ENCODE measurements at places on chromosomes 11 and 22.
A peak's percentile ranks its signal among the peaks of the same experiment; 100 is the strongest.

DNA sequence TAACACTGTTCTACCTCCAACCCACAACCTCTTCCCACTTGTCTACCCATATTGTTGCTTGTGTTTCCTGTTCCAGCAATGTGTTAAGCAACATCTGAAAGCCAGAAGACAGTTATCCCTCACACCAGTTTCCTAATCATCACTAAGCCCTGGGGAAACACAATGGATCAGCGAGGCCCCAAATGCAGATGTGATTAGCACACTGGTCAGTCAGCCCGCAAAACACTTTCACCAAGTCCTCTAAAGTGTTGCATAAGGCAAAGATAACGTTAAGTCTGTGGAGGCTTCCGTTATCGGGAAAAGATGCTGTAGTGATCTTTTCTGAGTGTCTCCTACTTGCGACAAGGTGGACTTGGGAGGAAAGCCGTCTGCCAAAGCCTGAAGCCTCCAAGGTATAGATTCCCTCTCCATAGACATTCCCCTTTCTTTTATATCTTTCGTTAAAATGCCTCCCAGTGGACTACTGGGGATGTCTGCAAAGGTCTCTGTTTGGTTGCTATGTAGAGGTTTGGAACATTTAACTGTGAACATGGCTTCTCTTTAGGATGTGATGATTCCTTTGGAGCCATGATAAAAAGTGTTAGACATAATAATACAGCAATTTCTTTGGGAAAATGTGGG, at the start of gene MS4A3:
Gene MS4A3 (plus strand): TSS at position 317 of the 621 bp plus-strand sequence. CDS start 4,496 bp downstream, outside the sequence.
- DNase-seq: peak; percentile 99

DNA sequence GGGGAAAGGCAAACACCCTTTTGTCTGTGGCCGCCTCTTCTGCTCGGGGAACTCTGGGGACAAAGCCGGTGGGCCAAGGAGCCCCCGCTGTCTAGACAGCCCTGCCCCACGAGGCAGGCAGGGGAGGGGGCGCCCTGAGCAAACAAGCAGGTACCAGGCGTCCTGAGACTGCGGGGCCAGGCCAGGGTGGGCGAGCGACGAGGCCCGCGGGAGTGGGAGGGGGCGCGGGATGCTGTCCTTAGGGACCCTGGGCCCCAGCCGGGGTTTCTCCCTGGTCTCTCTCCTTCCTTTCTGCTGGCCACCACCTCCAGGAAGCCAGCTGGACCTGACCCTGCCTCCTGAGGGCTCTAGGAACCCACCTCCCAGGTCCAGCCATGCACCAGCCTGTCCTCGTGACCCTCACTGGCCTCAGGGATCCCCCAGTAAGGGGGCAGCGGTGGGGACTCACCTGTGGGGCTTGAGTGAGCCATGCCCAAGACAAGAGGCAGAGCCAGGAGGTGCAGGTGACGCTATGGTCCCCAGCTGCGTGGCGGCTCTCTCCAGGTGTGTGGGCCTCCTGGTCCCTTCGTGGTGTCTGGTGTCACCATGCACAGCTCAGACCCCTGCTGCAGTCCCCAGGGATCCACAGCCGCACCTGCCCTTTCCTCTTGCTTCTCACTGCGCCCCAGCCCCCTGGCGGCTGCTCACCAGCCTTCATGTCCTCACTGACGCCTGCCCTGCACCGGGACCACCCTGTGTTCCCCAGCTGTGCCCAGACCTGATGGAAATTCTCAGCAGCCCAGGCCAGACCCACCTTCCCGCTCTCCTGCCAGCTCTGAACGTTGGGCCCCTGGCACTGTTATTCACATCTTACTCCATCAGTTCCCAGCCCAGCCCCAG, 26.5 kb upstream of the MUC5AC start:
- DNase-seq: no peak

GRCh38 chr11:86918973-86919372, 36.2 kb downstream of the FZD4 start:
- no peak for DNase-seq

- no peak for DNase-seq
Observed at GRCh38 chr11:47399860-47400767, 8.3 kb upstream of the SLC39A13 start.

DNA sequence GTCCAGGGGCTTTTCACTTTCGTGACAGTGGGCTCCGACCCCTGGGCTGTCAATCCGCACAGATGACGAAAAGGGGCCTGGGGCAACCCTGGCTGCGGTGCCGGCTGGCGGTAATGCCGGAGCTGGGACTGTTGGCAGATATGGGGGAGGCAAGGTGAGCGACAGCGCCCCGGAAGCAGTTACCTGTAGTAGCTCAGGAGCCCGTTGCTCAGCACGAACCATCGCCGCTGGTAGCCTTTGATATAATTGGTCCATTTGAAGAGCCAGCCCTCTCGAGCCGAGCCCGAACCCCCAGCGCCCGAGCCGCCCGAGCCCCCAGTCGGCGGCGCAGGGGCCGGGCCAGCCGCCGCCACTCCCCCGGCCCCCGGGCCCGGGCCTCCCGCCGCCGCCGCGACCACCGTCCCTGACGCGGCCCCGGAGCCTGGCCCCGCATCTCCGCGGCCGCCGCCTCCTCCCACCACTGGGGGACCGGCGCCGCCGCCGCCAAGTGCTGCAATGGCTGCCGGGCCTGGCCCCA, 396 bp downstream of the OSBP start:
- no peak for DNase-seq

GRCh38 chr11:2091786-2092463, 47.3 kb downstream of the IGF2 start:
- DNase-seq: no peak

DNA sequence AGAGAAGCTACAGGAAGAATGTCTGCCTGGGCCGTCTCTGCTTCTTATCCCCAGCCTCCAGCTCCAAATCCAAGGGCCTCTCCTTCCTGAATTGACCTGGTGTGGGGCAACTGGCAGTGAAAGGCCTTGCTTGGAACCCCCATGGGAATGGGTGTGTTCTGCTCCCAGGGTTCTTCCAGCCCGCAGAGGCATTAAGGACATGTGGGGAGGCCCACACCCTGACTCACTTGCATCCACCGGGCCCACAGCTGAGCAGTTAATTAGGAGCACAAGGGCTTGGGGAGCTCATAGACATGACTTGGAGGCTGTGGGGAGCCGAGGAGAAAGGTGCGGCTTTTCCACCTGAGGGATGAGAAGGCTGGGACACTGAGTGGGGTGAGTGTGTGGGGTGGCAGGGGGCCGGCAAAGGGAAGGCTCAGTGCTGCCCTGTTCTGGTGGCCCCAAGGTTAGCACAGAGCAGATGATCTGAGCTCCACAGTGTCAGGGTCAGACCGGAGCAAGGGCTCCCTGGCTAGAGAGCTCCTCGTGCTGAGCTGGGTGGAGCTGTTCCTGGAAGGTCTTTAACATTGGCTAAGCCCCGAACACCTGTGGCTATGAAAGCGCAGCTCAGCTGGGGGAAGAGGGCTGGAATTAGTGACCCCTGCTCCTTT, 64.5 kb upstream of the NECTIN1 start:
- no peak for DNase-seq

DNA sequence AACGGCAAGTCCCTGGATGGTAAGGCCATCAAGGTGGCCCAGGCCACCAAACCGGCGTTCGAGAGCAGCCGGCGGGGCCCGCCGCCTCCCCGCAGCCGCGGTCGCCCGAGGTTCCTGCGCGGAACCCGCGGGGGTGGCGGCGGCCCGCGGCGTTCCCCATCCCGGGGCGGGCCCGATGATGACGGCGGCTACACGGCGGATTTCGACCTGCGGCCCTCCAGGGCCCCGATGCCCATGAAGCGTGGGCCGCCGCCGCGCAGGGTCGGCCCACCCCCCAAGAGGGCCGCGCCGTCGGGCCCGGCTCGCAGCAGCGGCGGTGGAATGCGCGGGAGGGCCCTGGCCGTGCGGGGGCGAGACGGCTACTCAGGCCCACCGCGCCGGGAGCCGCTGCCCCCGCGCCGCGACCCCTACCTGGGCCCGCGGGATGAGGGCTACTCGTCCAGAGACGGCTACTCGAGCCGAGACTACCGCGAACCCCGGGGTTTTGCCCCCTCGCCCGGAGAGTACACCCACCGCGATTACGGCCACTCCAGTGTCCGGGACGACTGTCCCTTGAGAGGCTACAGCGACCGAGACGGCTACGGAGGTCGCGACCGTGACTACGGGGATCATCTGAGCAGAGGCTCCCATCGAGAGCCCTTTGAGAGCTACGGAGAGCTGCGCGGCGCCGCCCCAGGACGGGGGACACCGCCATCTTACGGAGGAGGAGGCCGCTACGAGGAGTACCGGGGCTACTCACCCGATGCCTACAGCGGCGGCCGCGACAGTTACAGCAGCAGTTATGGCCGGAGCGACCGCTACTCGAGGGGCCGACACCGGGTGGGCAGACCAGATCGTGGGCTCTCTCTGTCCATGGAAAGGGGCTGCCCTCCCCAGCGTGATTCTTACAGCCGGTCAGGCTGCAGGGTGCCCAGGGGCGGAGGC, 792 bp downstream of the RBMXL2 start:
- no peak for DNase-seq

DNA sequence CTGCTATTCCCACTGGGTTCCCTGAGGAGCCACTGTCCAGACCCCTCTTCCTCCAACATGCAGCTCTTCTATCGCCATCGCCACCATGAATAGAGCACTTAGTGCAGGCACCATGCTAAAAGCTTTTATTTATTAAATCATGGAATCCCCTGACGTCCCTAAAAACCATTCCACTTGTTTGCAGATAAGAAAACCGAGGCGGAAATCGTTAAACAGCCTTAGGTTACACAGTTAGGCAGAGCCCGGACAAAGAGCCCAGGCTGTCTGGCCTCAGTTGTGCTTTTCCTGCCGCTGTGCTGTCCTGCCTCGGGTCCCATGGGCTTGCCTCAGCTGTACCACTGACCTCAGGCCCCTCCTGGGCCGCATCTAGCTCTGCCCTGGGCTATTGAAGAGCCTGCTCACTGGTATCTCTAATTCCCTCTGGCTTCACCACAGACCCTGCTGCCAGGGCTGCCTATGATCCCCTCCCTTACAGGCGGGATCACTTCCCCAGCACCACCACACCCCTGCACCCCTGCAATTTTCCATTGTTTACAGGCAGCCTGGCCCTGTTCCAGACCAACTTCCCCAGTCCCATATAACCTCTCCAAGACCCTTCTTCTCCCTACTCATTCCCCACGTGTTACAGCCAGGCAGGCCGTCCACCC, 13.0 kb upstream of the TUB start:
- DNase-seq: no peak

- peak; percentile 14 for DNase-seq
Observed at GRCh38 chr11:94128291-94128745, 323 bp upstream of the PANX1 start.

GRCh38 chr22:43889860-43890253, 2.0 kb downstream of the PNPLA5 start:
- no peak for DNase-seq

GRCh38 chr22:30921108-30921507, 47.5 kb downstream of the MORC2 start:
- peak; percentile 10 for DNase-seq

DNA sequence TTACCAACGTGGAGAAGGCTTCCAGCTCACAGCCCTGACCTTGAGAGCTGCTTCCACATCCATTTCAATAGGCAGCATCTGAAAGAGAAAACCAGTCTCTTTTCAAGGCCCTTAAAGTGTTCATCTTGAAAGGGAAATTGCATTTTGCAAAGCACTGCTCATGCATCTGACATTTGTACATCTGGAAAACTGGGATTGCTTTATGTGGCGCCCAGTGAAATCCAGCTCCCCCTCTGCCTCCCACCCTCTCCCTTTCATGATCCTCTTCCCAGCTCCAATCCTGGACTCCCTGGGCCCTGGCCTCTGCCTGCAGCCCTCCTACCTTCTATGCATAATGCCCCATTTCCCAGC, 17.4 kb downstream of the TP53AIP1 start:
- DNase-seq: no peak

- DNase-seq: peak; percentile 94
Observed at GRCh38 chr11:102577182-102577581, 46.6 kb upstream of the MMP7 start.

DNA sequence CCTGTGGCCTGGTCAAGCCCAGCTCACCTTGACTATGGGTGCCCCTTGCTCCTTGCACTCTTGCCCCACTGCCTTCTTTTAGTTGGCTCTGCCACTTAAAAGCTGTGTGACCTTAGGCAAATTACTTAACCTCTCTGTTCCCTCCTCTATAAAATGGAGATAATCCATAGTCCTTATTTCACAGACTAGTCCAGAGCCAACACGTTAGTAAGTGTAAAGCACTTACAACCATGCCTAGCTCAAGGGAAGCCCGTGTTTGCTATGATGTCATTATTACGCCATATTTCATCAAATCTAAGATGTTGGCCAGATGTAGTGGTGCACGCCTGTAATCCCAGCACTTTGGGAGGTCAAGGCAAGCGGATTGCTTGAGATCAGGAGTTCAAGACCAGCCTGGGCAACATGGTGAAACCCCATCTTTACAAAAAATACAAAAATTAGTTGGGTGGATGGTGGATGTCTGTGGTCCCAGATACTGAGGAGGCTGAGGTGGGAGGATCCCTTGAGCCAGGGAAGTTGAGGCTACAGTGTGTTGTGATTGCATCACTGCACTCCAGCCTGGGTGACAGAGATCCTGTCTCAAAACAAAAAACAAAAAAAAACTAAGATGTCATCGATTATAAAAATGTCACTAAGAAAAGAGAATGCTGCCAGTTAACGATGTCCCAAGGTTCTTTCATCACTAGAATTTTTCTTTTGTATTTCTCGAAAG, 2.3 kb upstream of the CCDC88B start:
- no peak for DNase-seq

- no peak for DNase-seq
Observed at GRCh38 chr11:74532501-74533246, 39.1 kb upstream of the LIPT2 start.

DNA sequence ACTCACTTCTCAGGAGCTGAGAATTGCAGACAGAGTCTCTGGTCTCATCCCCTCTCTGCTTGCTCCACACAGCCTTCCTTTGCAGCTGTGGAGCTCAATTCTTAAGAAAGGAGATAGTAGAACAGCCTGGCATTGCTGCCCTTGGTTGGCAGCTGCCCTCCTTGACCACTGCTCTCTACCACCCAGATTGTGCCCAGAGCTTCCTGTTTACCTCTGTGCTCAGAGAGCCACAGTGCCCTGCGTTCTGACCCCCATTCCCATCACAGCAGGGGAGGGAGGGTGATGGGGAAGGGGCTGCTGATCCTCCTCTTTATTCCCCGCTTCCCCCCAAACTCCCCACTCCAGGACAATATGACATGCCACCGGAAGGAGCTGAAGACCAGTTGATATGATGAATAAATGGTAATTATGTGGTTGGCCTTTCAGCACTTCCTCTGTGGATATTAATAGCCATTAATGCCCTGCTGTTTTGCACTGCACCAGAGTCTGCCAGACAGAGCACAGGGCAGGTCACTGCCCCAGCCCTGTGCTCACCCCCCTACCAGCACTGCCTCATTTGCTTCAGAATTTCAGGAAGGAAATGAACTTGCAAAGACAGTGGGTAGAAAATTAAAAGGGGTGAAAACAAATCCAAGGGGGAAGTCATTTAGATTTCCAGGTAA, 426.8 kb upstream of the CADM1 start:
- peak; percentile 60 for DNase-seq

GRCh38 chr22:43566021-43566420, 154.2 kb downstream of the MPPED1 start:
- no peak for DNase-seq

GRCh38 chr11:68430801-68431200, 29.8 kb upstream of the PPP6R3 start:
- DNase-seq: no peak

- no peak for DNase-seq
Observed at GRCh38 chr11:123185326-123185725, 9.7 kb downstream of the CLMP start.

Data from MV-4-11 (cell line).